ENCODE measurements at places on chromosomes 16 and 17.

DNA sequence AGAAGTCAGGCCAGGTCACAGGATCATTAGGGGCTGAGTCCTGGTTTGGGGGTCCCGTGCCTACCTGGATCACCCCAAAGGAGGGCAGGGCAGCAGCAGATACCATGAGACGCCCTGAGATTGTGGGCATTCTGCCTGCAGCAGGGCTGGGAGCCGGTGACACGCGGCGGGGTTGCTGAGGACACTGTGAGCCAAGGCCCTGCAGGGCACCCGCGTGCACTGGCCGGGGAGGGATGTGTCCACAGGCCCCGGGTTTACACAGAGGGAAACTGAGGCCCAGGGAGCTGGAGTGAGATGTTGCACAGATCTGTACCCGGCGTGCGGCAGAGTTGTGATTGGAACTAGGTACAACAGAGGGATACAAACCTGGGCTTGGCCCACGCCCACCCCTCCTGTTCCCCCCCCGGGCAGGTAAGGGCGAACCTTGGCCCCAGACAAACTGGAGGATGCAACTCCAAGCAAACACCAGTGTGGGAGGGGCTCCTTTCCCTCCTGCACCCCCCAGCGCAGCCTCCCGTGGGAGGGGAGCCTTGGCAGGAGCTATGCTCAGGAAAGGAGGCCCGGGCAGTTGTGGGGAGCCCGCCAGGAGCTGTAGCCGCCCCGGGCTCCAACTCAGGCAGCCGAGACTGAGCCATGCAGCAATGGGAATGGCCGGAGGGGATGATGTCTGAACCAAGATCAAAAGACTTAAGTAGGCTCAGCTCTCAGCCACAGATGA is 91.3 kb downstream of the ENGASE start:
- no peak for DNase-seq

DNA sequence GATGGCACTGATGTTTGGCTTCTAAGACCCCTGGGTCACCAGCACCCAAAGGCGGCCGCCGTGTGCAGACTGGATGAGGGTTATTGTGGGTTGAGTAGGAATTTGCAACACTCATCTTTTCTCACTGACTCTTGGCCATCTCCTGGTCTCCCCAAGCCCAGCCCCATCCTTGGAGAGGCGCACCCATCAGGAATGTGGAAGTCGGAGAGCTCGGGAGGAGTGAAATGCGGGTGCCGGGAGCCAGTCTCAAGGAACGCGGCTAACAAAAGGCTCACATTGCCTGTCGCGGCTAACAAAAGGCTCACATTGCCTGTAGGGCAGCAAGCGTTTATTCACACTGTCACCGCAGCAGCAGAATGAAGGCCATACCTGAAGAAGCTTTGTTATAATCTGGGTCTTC is 248.6 kb downstream of the FOXL1 start:
- no peak for DNase-seq

GRCh38 chr17:78359321-78359996 is 418 bp downstream of the SOCS3 start:
- DNase-seq = no peak

DNA sequence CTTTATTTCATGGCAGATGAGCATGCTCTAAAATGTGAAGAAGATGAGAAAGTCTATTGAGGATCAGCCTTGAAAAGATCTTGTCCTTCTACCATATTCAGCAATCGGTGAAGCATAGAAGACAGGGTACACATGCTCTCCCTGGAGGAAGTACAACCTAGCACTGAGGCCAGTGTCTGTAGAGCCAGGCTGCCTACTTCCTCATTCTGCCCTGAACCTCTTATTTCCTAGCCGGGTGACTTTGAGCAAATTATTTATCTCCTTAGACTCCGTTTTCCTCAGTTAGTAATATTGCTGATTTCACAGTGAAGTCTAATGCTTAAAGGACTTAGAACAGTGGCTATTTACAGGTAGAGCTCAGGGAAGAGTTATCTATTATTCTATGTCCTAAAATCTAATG is 58.4 kb downstream of the TMEM100 start:
- DNase-seq = no peak

- DNase-seq = no peak
Measured at GRCh38 chr17:77365584-77366186, 224.9 kb downstream of the SEC14L1 start.

- no peak for DNase-seq
Measured at GRCh38 chr17:75047398-75048098, 523 bp downstream of the KCTD2 start.

GRCh38 chr17:36755586-36755985 is 154.2 kb downstream of the MRM1 start:
- DNase-seq = peak; percentile 12

- no peak for DNase-seq
Measured at GRCh38 chr17:45338996-45339535, 22.2 kb upstream of the MAP3K14 start.

GRCh38 chr17:57397402-57397801 is 141.1 kb downstream of the MSI2 start:
- no peak for DNase-seq

DNA sequence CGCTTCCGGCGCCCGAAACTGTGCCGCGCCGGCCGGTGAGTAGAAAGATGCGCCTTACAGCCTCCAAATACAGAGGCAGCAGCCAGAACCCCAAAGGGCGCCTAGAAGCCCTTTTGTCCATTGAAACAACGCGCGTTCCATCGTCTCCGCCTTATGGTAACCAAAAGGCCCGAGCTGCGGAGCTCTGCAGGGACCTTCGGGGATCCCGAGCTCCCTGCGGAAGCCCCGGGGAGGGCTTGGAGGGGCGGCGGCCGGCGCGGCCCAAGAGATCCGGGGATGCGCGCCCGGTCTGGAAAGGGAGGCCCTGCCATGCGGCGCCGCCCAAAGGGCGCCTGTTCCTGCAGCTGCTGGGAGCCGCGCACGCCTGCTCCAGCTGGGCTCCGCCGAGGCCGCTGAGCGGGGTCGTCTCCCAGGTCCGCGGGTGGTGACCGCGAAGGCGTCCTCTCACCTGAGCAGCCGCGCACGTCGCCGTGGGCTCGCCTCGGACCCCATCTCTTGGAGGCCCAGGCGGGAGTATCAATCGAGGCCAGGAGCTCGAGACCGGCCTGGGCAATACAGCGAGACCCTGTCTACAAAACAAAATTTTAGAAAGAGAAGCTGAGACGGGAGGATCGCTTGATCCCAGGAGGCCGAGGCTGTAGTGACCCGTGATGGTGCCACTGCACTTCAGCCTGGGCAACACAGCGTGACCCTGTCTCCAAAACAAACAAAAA is 742 bp upstream of the FBXO31 start:
- DNase-seq = no peak

DNA sequence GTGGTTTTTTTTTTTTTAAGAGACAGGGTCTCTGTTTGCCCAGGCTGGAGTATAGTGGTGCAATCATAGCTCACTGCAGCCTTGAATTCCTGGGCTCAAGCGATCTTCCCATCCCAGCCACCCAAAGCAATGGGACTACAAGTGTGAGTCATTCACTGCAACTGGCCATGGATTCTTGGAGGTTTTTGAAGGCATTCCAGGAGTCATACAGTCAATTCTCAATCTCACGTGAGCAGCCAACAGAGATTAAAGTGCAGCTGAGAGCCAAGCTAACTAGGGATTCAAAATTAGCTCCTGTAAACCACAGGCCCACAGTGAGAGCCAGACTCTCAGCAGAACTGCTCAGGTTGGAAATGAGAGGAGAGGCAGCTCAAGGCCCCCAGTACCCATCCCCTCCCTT is 30.2 kb downstream of the XPO6 start:
- DNase-seq = no peak

- DNase-seq = peak; percentile 25
Measured at GRCh38 chr17:74325743-74326379, at the start of gene KIF19. TSS of gene KIF19 (plus strand) at chr17:74326226. CDS start at chr17:74326350, 124 bp downstream.

GRCh38 chr17:32123782-32124181 is 18.5 kb upstream of the RHOT1 start:
- DNase-seq = no peak

DNA sequence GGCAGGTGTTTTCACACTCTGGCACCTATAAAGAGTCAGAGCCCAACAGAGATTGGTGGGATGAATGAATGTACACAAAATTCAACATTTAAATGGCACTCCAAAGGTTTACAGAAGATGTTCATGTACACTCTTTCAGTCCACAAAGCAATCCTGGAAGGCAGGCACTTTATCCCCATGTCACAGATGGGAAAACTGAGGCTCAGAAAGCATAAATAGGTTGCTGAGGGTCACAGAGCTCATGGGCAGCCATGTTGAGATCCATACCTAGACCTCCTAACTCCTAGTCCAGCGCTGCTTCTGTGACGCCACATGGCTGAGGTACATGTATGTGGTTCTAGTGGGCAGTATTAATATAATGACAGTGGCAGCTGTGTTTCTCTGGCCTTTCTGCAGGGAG is 157.7 kb upstream of the LHX1 start:
- DNase-seq = no peak

- DNase-seq = no peak
Measured at GRCh38 chr16:81181013-81181720, 57.3 kb upstream of the BCO1 start.

- DNase-seq = no peak
Measured at GRCh38 chr17:46894476-46895151, 28.3 kb upstream of the GOSR2 start.

GRCh38 chr17:8162997-8163977 is 539 bp upstream of the VAMP2 start:
- DNase-seq = no peak

DNA sequence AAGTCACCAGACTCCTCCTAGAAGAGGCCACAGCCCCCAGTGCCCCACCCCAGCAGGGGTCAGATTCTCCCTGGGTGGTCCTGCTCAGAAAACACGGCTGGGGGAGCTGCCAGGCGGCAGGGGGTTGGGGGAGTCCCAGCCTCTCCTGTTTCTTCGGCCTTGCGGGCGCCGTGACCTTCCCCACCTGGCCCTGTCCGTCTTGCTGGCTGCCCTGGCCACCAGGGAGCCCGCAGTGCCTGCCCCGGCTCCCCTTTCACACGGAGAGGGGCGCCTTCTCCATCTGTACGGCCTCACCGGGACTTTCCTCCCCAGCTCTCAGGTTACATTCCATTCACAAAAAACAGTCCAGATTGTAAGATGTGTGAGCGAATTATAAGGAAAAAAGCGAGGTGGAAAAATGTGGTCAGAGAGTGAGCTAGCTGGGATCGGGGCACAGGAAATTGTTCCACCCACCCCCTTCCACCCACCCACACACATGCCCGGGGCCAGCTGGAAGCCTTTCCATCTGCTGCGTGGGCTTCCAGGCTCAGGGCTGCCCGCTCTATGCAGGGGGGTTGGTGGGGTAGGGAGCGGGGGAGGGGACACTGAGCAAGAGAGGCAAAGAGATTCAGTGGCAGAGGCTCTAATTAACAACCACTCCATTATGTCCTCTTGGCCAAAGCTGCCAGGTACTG is 14.6 kb upstream of the CIBAR2 start:
- peak; percentile 57 for DNase-seq

GRCh38 chr17:42387661-42388380 is 421 bp downstream of the STAT3 start:
- DNase-seq = no peak

- DNase-seq = no peak
Measured at GRCh38 chr17:59757043-59757442, 49.6 kb downstream of the VMP1 start.

DNA sequence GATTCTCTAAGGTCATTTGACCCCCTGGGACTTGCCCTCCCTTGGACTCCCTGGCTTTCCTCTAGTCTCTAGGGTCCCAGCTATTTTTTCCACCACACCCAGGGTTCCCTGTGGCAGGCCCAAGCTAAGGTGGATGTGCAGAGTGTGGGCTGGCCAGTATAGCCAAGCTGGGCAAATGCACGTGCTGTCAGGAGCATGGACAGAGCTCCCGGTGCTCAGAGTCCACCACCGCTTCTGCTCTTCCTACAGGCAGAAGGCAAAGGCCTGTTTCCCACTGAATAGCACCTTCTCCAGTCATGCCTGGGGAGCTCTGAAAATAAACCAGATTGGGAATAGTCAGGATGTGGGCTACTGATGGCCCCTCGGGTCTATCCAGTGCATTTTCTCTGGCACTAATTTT is 53.3 kb downstream of the GNAO1 start:
- DNase-seq = no peak

DNA sequence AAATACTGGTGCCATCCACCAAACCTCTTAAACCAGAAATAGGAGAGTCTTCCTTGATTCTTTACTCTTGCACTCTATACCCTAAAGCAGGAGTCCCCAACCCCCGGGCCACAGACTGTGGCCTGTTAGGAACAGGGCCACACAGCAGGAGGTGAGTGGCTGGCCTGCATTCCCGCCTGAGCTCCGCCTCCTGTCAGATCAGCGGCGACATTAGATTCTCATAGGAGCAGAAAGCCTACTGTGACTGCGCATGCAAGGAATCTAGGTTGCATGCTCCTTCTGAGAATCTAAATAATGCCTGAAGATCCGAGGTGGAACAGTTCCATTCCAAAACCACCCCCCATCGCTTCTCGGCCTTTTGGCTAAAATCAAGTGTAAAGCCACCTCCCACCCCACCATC is 30.3 kb upstream of the SRCIN1 start:
- no peak for DNase-seq

DNA sequence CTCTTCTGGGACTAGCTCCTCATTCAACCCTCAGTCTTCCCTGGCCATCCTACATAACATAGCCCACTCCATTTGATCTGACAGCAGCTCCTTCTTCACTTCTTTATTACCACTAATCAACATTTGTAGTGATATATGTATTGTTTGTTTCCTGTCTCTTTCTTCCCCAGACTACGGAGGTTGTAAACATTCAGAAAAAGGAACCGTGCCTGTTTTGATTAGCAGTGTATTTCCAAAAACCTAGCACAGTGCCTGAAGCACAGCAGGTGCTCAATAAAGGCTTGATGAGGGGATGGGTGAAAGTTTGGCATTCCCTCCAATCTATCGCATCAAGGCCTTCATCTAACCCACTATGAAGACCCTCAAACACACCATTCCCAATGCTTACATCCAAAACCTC is 150.8 kb downstream of the XYLT1 start:
- DNase-seq = no peak

DNA sequence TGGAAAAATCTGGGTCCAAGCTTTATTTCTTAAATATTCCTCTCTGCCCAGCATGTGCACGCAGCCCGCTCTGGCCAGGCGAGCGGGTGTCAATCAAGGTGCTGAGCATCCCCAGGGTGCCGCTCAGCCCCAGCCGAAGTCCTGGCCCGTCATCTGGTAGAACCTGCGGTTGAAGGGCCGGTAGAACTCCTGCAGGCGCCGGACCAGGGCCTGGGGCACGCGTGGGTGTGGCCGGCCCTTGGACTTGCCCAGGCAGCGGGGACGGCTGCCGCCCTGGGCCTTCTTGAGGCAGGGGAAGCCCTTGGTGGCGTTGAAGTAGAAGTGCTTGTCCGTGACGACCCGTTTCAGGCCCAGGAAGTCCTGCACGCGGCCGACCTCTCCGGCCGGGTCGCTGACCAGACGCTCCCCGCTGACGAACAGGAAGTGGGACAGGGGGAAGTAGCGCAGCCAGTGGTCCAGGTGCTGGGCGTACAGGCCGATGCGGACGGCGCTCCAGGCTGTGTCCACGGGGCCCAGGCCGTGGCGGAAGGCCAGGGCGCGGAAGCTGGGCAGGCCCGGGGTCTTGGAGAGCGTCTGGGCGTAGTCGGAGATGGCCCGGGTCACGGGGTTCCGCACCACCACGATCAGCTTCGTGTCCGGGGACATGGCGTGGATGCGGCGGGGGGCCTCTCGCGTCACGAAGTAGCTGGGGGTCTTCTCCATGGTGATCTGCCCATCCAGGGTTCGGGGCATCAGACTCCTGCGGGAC is 6.6 kb downstream of the HS3ST6 start:
- no peak for DNase-seq

GRCh38 chr16:14024283-14024682 is 46.8 kb upstream of the MRTFB start:
- no peak for DNase-seq

- DNase-seq = no peak
Measured at GRCh38 chr16:51409001-51409675, 258.1 kb upstream of the SALL1 start.

- DNase-seq = no peak
Measured at GRCh38 chr17:49196520-49196919, 13.9 kb downstream of the GNGT2 start.

- DNase-seq = no peak
Measured at GRCh38 chr16:58128181-58128631, 975 bp downstream of the CFAP20 start.

Data from stimulated activated CD4-positive, alpha-beta T cell treated with anti-CD3 and anti-CD28 coated beads, TNF-alpha, amount 100 ng/mL, for 4 hours (primary cell).